Activated T-cell treated with anti-CD3 and anti-CD28 coated beads, Interleukin-2, amount 50 U/mL, for 72 hours (primary cell): ENCODE measurements at places on chromosomes 7 and 10. TPM values are rescaled to one million over a fixed set of nuclear protein-coding genes. Genes with fewer than 3 reads are reported as not detected.
A peak's percentile ranks its signal among the peaks of the same experiment; 100 is the strongest.

GRCh38 chr7:132825932-132826835, 249.9 kb upstream of the PLXNA4 start:
- H3K36me3 ChIP-seq, result peaks cover 10% of the 10 kb centered on the region
- DNase-seq, result no peak
- H3K4me1 ChIP-seq, result peaks cover 24% of the 10 kb centered on the region
- H3K4me3 ChIP-seq, result no peak overlapping the region
- H3K27ac ChIP-seq, result no peak overlapping the region

DNA sequence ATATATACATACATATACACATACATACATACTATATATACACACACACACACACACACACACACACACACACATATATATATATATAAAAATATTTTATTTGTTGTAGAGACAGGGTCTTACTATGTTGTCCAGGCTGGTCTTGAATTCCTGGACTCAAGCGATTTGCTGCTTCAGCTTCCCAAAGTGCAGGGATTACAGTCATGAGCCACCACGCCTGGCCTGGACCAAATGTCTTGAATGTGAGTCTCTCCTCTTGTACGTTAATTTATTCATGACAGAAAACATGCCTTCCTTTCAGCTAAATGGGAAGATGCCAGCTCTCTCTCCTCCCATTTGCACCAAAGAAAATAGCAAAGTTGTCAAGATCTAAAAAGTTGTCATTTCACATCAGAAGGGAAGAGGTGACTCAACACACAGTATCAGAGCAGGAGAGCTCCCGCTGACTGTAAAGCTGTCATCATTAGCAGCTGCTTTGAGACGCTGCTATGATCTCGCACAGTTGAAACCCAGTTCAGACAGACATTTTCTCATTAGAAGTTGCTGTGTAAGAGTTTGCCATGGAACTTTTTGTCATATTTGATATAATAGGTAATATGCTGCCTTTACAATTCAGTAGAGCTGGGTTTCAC, 224.3 kb downstream of the SFMBT2 start:
- H3K36me3 ChIP-seq, result peaks cover 59% of the 10 kb centered on the region
- peak overlapping the region; percentile 19 for H3K27ac ChIP-seq
- peaks cover 85% of the 10 kb centered on the region for H3K4me1 ChIP-seq
- no peaks in the 10 kb centered on the region for H3K27me3 ChIP-seq
- DNase-seq, result peak; percentile 21

- H3K4me3 ChIP-seq, result peak overlapping the region; percentile 40
- no peak for DNase-seq
- H3K27me3 ChIP-seq, result no peaks in the 10 kb centered on the region
Measured at GRCh38 chr10:132453470-132453861, 56.5 kb downstream of the PWWP2B start.

- H3K4me3 ChIP-seq, result no peak overlapping the region
- no peak overlapping the region for H3K27ac ChIP-seq
- peaks cover 11% of the 10 kb centered on the region for H3K27me3 ChIP-seq
- DNase-seq, result no peak
- H3K36me3 ChIP-seq, result no peaks in the 10 kb centered on the region
Measured at GRCh38 chr7:132738254-132738653, 162.0 kb upstream of the PLXNA4 start.

DNA sequence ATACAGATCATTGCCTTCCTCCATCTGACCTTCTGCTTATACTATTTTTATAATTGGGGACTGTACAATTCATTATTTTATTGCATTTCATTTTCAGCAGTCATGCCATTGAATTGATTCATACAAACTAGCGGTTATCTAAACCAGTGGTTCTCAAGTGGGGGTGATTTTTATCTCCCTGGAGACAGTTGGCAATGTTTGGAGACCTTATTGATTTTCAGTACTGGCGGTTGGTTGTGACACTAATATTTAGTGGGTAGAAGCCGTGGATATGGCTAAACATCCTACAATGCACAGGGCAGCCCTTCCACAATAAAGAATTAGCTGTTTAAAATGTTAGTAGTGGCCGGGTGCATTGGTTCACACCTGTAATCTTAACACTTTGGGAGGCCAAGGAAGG, 765.9 kb downstream of the LRMDA start:
- no peak overlapping the region for H3K4me3 ChIP-seq
- DNase-seq, result no peak
- no peaks in the 10 kb centered on the region for H3K27me3 ChIP-seq

- H3K27ac ChIP-seq, result no peak overlapping the region
- H3K27me3 ChIP-seq, result no peaks in the 10 kb centered on the region
- H3K36me3 ChIP-seq, result no peaks in the 10 kb centered on the region
- no peak overlapping the region for H3K4me3 ChIP-seq
- DNase-seq, result no peak
Measured at GRCh38 chr10:126840576-126841135, 64.6 kb upstream of the DOCK1 start.

DNA sequence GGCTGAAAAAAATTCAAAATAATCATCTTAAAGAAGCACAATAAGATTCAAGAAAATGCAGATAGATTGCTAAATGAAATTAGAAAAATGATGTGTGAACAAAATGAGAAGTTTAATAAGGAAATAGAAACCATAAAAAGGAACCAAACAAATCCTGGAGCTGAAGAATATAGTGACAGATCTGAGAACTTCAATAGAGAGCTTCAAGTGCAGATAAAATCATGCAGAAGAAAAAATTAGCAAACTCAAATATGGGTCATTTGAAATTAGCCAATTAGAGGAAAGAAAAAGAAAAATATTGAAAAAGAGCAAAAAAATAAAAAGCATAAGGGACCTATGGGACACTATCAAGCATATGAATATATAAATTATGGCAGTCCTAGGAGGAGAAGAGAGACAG, 720.1 kb downstream of the PARD3 start:
- H3K27ac ChIP-seq, result peak overlapping the region; percentile 44
- H3K4me3 ChIP-seq, result no peak overlapping the region
- no peaks in the 10 kb centered on the region for H3K27me3 ChIP-seq
- DNase-seq, result no peak

DNA sequence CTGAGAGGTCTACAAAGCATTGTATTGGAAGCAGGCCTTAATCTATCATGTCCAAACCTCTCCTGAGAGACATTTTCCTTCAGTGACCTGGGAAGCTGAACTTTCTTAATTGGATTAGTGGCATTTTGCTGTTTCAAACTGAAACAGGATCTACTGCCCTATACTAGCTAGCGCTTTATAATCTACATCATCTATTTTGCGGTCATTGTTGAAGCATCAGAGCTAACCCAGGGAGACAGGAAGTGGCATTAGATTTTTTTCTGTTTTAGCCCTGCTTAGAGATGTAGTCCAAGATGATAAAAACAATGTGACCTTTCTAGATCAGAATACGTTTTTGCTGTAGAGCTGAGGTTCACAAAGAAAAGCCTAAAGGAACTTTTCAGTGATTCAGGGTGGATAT, 147.4 kb upstream of the AGR3 start:
- H3K27ac ChIP-seq, result no peak overlapping the region
- H3K4me3 ChIP-seq, result no peak overlapping the region
- DNase-seq, result no peak
- peaks cover 6% of the 10 kb centered on the region for H3K27me3 ChIP-seq
- no peaks in the 10 kb centered on the region for H3K36me3 ChIP-seq
- H3K4me1 ChIP-seq, result peaks cover 9% of the 10 kb centered on the region

SDK1 gene
- total RNA-seq, result 6.1 TPM

GRCh38 chr10:93034426-93034825, 26.2 kb upstream of the CYP26C1 start:
- no peaks in the 10 kb centered on the region for H3K36me3 ChIP-seq
- H3K4me1 ChIP-seq, result no peaks in the 10 kb centered on the region
- no peak overlapping the region for H3K4me3 ChIP-seq
- H3K27me3 ChIP-seq, result no peaks in the 10 kb centered on the region
- no peak overlapping the region for H3K27ac ChIP-seq

DNA sequence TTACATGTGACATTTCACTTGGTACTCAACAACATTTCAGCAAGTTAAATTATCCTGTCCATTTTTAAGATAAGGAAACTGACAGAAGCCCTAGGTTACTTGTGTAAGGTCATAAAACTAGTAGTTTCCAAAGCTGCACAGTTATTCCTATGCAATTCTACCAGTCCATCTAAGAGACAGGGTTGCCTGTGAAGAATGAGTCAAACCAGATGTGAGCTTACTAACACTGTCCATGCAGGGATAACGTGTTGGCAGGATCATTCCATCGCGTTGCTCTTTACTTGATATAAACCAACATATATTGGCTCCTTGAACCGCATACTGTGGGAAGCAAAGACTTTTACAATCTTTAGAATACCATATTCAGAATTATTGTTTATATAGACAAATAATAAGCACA, 280.9 kb upstream of the HGF start:
- no peaks in the 10 kb centered on the region for H3K36me3 ChIP-seq
- H3K4me1 ChIP-seq, result no peaks in the 10 kb centered on the region
- DNase-seq, result no peak
- no peak overlapping the region for H3K4me3 ChIP-seq

GRCh38 chr10:98224509-98224908, 43.5 kb downstream of the LOXL4 start:
- no peak for DNase-seq
- H3K36me3 ChIP-seq, result peaks cover 8% of the 10 kb centered on the region

DNA sequence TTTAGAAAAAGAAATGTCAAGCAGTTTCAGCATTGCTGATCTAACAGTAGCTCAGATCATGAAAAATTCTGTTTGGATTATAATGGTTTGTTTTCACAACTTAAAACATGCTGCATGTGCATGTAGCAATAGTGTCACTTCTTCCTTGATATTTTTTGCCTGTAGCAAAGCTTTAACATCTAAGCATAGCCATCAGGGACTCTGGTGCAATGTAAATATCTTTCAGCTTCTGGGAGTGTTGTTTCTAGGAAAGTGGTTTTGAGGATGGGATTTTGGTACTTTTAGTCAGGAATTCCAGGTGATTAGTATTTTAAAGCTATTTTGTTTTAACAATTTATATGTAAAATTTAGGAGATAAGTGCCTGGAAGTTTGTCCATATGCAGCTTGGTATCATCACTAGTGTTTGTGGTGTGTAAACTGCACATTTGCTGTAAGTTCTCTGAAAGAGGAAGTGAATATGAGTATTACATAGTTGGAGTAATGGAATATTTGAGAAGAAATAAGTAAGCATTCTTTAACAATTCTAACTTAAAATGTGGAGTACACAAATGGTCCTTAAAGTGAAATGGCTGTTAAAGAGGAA, 1.9 kb downstream of the RSBN1L start:
- no peak for DNase-seq
- peaks cover 61% of the 10 kb centered on the region for H3K4me1 ChIP-seq
- no peaks in the 10 kb centered on the region for H3K27me3 ChIP-seq
- peaks cover 12% of the 10 kb centered on the region for H3K36me3 ChIP-seq

- peaks cover 9% of the 10 kb centered on the region for H3K27me3 ChIP-seq
- no peaks in the 10 kb centered on the region for H3K36me3 ChIP-seq
- H3K4me3 ChIP-seq, result no peak overlapping the region
- H3K4me1 ChIP-seq, result peaks cover 9% of the 10 kb centered on the region
Measured at GRCh38 chr10:42938351-42938750, 138.5 kb upstream of the RET start.

RBP4 gene
- not detected for total RNA-seq

DNA sequence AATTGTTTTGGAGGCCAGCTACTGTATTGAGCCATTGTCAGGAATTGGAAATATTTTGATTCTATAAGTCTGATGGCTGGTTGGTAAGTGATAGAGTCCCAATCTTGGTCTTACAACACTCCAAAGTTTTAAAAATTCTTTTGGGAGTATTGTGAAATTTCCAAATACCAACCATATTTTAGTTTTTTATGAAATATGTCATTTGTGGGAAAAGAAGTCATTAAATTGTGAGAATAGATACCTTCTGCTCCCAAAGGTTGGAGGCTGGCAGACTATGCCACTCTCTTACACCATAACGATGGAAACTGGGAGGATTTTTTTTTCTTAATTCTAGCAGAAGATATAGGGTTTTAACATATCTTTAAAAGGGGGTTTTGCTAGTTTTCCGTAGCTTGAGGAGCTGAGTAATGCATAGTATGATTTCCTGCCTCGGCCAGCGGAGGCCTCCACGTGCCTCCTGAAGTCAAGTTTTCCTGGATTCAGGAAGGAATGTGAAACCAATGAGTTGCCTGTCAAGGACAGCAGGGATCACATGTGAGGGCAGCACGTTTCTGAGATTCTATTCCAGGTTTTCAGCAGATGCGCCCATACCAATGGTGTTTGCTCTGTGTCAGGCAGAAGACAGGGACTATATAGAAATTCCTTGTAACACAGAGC, 92.2 kb upstream of the LAMB4 start:
- H3K4me3 ChIP-seq, result no peak overlapping the region
- no peaks in the 10 kb centered on the region for H3K4me1 ChIP-seq
- H3K36me3 ChIP-seq, result no peaks in the 10 kb centered on the region
- no peak for DNase-seq
- no peak overlapping the region for H3K27ac ChIP-seq

CARD11 gene
- 114 TPM for total RNA-seq

AKR1C4 gene
- not detected for total RNA-seq

DNA sequence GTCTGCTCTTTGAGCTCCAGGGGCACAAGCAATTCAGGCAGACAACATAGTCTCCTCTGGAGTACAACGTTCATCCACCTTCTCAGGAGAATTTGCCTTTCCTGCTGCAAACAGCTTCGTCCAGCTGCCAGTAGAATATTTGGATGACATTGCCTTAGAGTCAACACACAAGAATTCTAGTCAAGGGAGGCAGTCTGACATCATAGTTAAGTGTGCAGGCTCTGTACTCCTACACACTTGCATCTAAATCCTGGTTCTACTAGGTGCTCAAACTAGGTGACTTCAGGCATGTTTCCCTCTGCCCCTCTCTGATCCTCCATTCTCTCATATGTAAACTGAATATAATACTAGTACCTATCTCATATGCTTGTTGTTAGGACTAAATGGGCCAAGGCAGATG, 314.8 kb downstream of the HPSE2 start:
- no peaks in the 10 kb centered on the region for H3K27me3 ChIP-seq
- no peaks in the 10 kb centered on the region for H3K36me3 ChIP-seq

DNA sequence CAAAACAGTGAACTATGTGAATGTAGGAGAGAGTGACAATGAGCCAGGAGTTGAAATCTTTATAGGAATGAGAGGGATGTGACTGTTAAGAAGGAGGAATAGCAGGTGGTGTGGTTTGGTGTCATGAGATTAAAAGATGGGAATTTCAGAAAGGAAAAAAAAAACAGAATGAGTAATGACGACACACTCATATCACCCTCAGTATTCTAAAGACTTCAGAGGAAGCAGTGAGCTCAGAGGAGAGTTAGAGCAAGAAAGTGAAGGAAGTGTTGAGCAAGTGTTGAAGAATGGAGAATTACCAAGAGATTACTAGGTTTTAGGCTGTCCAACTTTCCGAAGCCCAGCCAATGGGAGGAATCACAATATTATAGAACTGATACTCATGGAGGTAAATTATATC, 220.5 kb upstream of the HGF start:
- no peak for DNase-seq
- H3K4me3 ChIP-seq, result no peak overlapping the region
- no peaks in the 10 kb centered on the region for H3K27me3 ChIP-seq
- H3K36me3 ChIP-seq, result no peaks in the 10 kb centered on the region

GRCh38 chr7:23468526-23469149, 1.7 kb downstream of the IGF2BP3 start:
- peak; percentile 25 for DNase-seq
- peak overlapping the region; percentile 82 for H3K4me3 ChIP-seq
- no peak overlapping the region for H3K27ac ChIP-seq
- H3K36me3 ChIP-seq, result peaks cover 4% of the 10 kb centered on the region
- H3K4me1 ChIP-seq, result peaks cover 43% of the 10 kb centered on the region
- H3K27me3 ChIP-seq, result peaks cover 84% of the 10 kb centered on the region
